ENCODE measurements at places on chromosomes 5 and 9. TPM values are rescaled to one million over a fixed set of nuclear protein-coding genes. Genes with fewer than 3 reads are reported as not detected.
A peak's percentile ranks its signal among the peaks of the same experiment; 100 is the strongest.

GRCh38 chr5:39213447-39214207 is 5.7 kb downstream of the FYB1 start:
- peak; percentile 46 for DNase-seq
- peak overlapping the region; percentile 18 for H3K4me3 ChIP-seq
- H3K36me3 ChIP-seq: no peaks in the 10 kb centered on the region

- H3K27ac ChIP-seq: no peak overlapping the region
- H3K36me3 ChIP-seq: no peaks in the 10 kb centered on the region
- no peak for DNase-seq
- H3K4me3 ChIP-seq: no peak overlapping the region
- H3K27me3 ChIP-seq: no peaks in the 10 kb centered on the region
- H3K4me1 ChIP-seq: no peaks in the 10 kb centered on the region
Observed at GRCh38 chr5:31962871-31963307, 211.2 kb downstream of the GOLPH3 start.

GRCh38 chr5:132871459-132872284 is 1.8 kb upstream of the LEAP2 start:
- no peak overlapping the region for H3K27ac ChIP-seq
- no peak overlapping the region for H3K4me3 ChIP-seq
- H3K27me3 ChIP-seq: no peaks in the 10 kb centered on the region
- peaks cover 32% of the 10 kb centered on the region for H3K36me3 ChIP-seq
- peaks cover 11% of the 10 kb centered on the region for H3K4me1 ChIP-seq

DNA sequence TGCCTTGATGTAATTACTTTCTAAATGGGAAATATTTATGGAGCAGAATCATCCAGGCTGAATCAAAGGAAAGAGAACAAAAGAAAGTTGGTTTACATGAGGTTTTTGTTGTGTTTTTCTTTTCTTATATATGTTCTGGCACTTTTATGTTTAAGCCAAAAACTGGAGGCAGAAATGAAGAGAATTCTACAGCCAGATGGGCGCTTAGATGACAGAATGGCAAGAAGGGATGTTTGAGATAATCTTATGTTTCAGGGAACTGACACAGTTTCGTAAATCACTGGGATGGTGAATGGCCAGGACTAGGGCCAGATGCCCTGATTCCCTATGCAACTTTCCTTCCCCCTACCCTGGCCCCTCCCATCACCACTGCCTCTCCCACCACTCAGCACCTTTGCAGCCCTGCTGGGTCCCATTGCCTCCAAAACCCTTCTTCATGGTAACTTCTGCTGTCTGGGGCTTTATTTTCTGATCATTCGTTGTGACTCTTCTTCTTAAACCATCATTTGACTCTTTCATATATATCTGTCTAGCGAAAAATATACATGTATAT is 111.8 kb downstream of the EFNA5 start:
- no peak for DNase-seq
- H3K4me1 ChIP-seq: no peaks in the 10 kb centered on the region
- H3K27me3 ChIP-seq: no peaks in the 10 kb centered on the region
- no peak overlapping the region for H3K4me3 ChIP-seq

- no peaks in the 10 kb centered on the region for H3K36me3 ChIP-seq
- no peaks in the 10 kb centered on the region for H3K4me1 ChIP-seq
- H3K27me3 ChIP-seq: no peaks in the 10 kb centered on the region
Observed at GRCh38 chr9:126160854-126161329, 165.7 kb upstream of the MVB12B start.

Gene AGXT2
- total RNA-seq: not detected

Gene LCN1
- not detected for total RNA-seq

Gene CEL
- total RNA-seq: 0.39 TPM

Gene PCDHB8
- total RNA-seq: not detected

All from CD4-positive, alpha-beta T cell (primary cell).